Stimulated activated CD8-positive, alpha-beta memory T cell treated with anti-CD3 and anti-CD28 coated beads, Interleukin-7, amount 100 ng/mL, for 4 hours (primary cell): ENCODE measurements at places on chromosomes 1 and 21.

DNA sequence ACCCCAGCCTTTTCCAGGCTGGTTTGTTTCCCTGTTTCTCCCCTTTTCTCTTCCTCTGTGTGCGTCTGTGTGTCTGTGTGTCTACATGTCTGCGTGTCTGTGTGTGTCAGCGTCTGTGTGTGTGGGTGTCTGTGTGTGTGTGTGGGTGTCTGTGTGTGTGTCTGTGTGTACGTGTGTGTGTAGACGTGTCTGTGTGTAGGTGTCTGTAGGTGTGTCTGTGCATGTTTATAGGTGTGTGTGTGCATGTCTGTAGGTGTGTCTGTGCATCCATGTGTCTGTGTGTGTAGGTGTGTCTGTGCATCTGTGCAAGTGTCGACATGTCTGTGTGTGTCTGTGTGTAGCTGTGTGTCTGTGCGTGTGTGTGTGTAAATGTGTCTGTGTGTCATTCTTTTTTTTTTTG is 3.3 kb downstream of the TTLL10 start:
- no peak for DNase-seq

- no peak for DNase-seq
Observed at GRCh38 chr1:6823793-6824192, 38.5 kb downstream of the CAMTA1 start.

DNA sequence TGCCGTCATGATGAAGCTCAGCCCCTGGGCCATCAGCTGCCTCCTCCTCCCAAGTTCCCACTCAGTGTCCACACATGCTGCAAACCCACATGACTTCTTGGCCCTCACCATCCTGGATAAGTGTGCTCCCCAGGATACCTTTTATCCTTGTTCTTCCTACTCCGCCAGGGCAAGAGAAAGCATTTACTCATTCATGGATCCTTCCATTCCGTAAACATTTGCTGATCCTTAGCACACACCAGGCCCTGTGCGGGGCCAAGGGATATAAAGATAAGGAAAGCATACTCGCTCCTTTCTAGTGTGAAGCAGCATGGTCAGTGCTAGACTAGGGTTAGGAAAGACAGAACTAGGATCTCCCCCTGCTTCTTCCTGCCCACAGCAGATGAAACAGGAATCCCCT is 122.1 kb upstream of the HMGB4 start:
- no peak for DNase-seq

DNA sequence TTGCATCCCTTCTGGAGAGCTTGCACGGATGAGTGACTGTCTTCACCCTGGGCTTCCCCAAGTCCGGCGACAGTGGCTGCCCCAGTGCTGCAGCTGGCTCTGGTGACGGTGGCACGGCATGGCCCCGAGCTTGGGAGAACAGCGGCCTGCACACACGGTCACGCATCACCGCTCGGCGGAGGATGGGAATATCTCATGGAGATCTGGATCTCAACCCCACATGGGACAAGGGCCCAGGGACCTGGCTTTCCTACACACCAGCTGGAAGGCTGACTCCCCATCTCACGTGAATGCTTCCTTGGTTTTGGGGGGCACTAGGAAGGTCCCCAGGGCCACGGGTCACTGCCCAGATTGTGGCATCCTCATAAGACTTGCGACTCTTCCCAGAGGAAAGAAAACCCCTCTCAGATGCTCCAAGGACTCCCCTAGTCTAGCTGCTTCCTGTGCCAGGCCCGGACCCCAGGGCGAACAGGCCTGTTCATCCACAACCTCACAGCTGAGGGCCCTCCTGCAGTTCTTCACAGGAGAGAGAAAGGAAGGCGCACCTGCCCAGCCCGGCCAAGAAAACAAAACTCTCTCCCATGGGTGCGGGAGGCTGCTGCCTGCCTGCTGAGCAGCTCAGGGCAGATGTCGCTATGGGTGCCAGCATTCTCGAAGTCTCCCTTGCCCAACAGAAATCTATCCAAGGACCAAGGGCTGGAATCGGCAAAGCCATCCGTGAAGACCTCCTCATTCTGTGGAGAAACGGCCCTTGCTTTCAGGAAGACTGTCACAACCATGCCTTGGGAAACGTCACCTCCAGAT is 9.9 kb downstream of the CFAP410 start:
- DNase-seq, result no peak

- DNase-seq, result no peak
Observed at GRCh38 chr1:54376430-54377039, 29.7 kb downstream of the SSBP3 start.

DNA sequence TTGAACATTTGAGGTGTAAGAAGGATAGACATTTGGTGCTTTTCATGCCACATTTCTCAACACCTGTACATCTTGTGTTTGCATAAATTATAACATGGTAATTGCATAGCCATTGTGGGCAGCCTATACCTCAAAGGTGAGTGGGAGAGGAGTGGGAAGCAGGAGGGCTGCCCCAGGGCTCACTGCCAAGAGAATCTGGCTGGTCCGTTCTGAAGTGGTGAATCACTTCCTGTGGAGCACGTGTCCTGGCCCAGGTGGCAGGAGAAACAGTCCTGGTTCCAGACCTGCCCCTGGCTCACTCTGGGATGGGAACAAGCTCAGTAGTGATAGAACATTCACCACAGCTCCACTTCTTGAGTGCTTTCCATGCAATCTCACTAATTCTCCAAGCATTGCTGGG is 11.6 kb upstream of the OLFML2B start:
- no peak for DNase-seq

- DNase-seq, result no peak
Observed at GRCh38 chr1:112359961-112360767, 35.9 kb upstream of the CTTNBP2NL start.

GRCh38 chr1:70436622-70437251 is 25.7 kb downstream of the CTH start:
- DNase-seq, result no peak

- DNase-seq, result peak; percentile 9
Observed at GRCh38 chr1:30191154-30191702, 532.2 kb downstream of the MATN1 start.

DNA sequence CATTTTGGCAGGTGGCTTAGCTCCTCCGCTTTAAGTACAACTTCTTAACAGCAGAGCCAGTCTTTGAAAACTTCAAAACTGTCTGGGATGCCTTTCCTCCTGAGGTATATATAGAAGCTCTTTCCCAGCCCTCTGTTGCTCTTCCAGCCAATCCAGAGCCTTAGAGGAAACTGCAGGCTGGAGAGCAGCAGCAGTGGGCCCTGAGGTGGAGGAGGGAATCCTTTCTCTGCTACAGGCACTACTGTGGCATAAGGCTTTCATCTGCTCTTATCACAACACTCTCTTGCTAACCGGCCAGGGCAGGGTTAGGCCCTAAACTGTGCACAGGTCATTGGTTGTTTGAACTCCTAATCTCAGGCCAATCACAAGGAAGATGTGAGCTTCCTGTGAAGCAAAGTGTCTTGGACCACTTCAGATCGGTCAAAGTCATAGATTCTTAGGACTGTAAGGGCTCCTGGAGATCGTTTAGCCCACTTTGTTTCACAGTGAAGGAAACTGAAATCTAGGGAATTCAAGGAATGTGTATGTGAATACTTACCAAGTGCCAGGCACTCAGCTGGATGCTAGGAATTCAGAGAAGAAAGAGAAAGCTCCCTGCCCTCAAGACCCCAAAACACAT is at the start of gene RGS5:
Gene RGS5 (minus strand): TSS at position 84 of the 619 bp plus-strand sequence. CDS start 81 bp downstream, at position 3.
- DNase-seq, result no peak

DNA sequence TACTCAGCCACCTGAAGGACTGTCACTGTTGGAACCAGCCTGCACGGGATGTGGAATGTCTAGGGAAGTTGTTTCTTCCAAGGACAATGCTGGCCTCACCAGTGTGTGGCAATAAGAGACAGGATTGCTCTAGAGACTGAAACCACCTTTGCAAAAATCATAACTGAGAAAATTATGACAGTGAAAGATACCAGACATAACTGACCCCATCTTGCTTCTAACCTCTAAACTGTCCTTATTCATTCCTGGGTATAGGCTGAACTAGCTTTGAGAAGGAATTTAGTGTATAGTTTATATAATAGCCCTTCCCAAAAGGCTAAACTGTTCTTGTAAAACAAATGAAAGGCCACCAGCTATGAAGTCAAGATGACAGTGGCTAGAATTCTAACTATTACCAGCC is 83.6 kb downstream of the IER5 start:
- DNase-seq, result no peak

- no peak for DNase-seq
Observed at GRCh38 chr1:227434808-227435444, 116.6 kb upstream of the CDC42BPA start.

DNA sequence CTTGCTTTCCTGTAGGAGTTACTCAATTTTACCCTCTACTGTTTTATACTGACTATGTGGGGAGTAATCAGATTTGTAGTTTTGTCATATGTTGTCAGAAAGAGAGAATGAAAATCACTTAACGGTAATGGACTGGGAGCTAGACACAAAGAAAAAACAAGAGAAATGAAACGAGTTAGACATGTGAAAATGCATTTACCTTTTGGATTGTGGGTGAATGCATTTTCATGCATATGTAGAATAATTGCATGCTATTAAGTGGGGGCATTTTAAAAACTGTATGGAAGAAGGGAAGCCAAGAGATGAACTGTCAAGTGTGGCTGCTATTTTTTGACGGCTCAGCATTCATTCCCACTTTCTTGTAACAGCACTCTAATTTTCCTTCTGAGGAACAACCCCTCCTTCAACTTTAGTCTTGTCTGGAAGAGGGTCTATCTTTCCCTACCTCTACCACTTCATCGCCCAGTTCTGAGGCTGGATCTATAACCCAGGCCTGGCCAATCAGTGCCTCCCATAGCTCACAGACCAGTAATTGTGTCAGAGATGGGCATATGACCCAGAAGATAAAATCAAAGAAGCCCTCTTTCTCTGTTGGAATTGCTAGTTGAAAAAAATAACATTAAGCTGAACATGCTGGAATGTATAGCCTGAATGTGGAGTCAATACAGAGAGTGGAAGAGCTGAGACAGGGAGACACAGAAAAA is 5.2 kb upstream of the ZNF697 start:
- DNase-seq, result no peak
